ENCODE measurements at places on chromosomes 12 and 14.

DNA sequence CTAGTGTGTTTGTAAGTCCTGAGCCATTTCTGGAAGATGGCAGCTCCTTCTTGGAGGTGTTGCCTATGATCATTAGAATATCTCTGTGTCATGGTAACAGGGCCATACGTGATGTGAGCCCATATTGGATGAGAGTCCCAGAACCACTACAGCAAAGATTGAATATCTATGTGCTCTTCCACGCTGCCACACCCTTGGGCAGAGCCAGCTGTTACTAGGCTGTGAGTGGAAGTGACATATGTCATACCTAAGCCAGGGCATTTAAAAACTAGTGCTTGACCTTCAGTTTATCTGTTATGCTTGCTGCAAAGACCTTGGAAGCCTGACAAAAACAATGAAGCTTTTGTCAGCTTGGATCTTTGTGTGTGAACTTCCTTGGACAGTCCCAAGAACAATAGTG, 495.1 kb upstream of the CCDC196 start:
- DNase-seq = peak; percentile 94

- no peak for DNase-seq
Observed at GRCh38 chr12:1262011-1262410, 271.0 kb downstream of the ERC1 start.

DNA sequence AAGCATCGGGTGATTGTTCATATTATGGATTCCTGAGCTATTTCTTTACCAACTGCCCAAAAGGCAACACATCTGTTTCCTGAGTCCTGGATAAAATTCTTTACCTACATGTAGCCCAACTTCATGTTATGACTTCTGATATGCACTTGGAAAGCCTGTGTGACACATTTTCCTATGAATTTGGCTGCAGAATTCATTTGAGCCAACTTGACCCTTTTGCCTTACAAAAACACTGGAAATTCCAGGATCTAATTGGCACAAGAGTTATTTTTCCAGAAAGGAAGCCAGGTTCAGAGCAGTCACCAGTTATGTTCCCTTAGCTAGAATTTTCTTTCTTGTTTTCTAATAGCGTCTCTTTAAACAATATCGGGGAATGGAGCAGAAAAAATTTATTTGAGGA, 202.5 kb upstream of the LRIG3 start:
- DNase-seq = no peak

- DNase-seq = peak; percentile 61
Observed at GRCh38 chr14:23562822-23563472, 4.6 kb downstream of the AP1G2 start.

DNA sequence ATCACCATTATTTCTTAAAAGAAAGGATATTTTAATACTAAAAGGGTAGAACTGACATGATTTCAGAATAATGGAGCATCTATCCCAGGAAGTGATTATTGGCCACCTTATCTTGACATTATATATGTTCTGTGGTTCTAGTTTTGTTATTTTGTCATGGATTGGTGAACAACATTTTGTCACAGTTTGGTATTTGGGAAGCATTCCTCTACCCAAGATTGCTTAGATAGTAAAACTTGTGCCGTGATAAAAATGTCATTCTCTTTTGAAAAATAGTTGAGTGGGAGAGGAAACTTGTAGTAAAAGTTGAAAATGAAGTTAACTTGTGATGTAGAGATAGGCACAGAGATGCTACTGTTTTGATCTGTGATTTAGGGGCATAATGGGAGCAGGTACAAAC, 65.7 kb downstream of the TMX1 start:
- no peak for DNase-seq

GRCh38 chr12:1878695-1879094, 39.8 kb downstream of the CACNA2D4 start:
- no peak for DNase-seq

DNA sequence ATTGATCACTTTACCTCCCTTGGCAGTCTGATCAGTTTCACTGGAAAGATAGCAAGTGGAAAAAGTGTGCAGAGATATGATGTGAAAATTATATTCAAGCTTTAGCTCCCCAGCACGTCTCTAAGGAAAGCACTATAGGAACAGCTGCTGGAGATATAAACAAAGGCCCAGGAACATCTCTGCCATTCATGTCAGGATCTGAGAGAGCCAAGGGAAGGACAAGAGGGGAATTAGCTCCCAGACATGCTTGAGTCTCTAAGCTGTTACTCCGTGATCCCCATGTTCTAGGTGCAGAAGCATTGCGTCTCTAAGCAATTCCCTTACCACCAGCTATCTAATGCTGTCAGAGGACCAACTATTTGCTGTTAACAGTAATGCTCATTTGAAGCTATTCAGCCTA, 700.2 kb downstream of the DIO2 start:
- peak; percentile 22 for DNase-seq

- DNase-seq = no peak
Observed at GRCh38 chr12:70080566-70080965, 162.7 kb upstream of the CNOT2 start.

Data from NCI-H524 (cell line).